ENCODE measurements at places on chromosomes 16 and 17. TPM values are rescaled to one million over a fixed set of nuclear protein-coding genes. Genes with fewer than 3 reads are reported as not detected.

Gene SRCIN1
- 0.50 TPM for total RNA-seq

Gene HASPIN
- total RNA-seq, result 0.70 TPM

Gene RFWD3
- 41.1 TPM for total RNA-seq

Gene MYH11
- 0.30 TPM for total RNA-seq

Gene TEX19
- total RNA-seq, result not detected

Gene TM4SF5
- total RNA-seq, result not detected

Gene CACNG3
- total RNA-seq, result not detected

Gene NUP93
- 83.7 TPM for total RNA-seq

Gene FAM83G
- total RNA-seq, result 3.8 TPM

Gene TAF15
- 214 TPM for total RNA-seq

Gene CES5A
- total RNA-seq, result not detected

Gene CCDC200
- total RNA-seq, result not detected

Gene PLXDC1
- 5.7 TPM for total RNA-seq

Gene CTRL
- total RNA-seq, result 14.3 TPM

Gene DDX5
- total RNA-seq, result 2,956 TPM

Gene GPR139
- not detected for total RNA-seq

Gene XYLT1
- total RNA-seq, result 43.8 TPM

Gene SCGB1C2
- not detected for total RNA-seq

Gene CFAP97D1
- not detected for total RNA-seq

Gene SLFN14
- 0.47 TPM for total RNA-seq

Gene KRTAP4-2
- not detected for total RNA-seq

Gene LLGL2
- total RNA-seq, result 302 TPM

Gene STAC2
- total RNA-seq, result not detected

Gene IRX3
- total RNA-seq, result not detected

Gene LYRM9
- 13.0 TPM for total RNA-seq

Gene HSF4
- total RNA-seq, result 6.9 TPM

Gene EVI2A
- total RNA-seq, result 33.0 TPM

Gene MTSS2
- total RNA-seq, result 3.8 TPM

Gene KRTAP4-6
- not detected for total RNA-seq

Gene C17orf50
- not detected for total RNA-seq

Gene TP53TG3F
- total RNA-seq, result not detected

Gene KRT24
- total RNA-seq, result not detected

Gene LCAT
- 11.5 TPM for total RNA-seq

Gene MYADML2
- total RNA-seq, result not detected

Gene RRAD
- 2.8 TPM for total RNA-seq

Gene CDC42EP4
- 4.4 TPM for total RNA-seq

Gene NUBP1
- 20.5 TPM for total RNA-seq

Gene PRKCB
- total RNA-seq, result 222 TPM

Gene TP53TG3
- total RNA-seq, result not detected

Gene ZNF287
- total RNA-seq, result 5.3 TPM

Gene CBX8
- total RNA-seq, result 4.0 TPM

Gene DOC2B
- 0.07 TPM for total RNA-seq

Gene LGALS9
- 142 TPM for total RNA-seq

Gene CA5A
- total RNA-seq, result not detected

Gene C17orf58
- 4.6 TPM for total RNA-seq

Gene ABCA10
- total RNA-seq, result 2.3 TPM

Gene RND2
- 0.14 TPM for total RNA-seq

Gene CNGB1
- total RNA-seq, result not detected

Gene CD300LB
- 3.5 TPM for total RNA-seq

Gene AGRP
- total RNA-seq, result not detected

Gene SLC39A11
- total RNA-seq, result 44.9 TPM
